LHCN-M2 (cell line): ENCODE measurements at places on chromosomes 6 and 20. TPM values are rescaled to one million over a fixed set of nuclear protein-coding genes. Genes with fewer than 3 reads are reported as not detected.
A peak's percentile ranks its signal among the peaks of the same experiment; 100 is the strongest.

GRCh38 chr6:128638817-128639216 is 118.4 kb upstream of the PTPRK start:
- no peak for DNase-seq

The SOX18 gene
- not detected in 2 replicates for total RNA-seq

DNA sequence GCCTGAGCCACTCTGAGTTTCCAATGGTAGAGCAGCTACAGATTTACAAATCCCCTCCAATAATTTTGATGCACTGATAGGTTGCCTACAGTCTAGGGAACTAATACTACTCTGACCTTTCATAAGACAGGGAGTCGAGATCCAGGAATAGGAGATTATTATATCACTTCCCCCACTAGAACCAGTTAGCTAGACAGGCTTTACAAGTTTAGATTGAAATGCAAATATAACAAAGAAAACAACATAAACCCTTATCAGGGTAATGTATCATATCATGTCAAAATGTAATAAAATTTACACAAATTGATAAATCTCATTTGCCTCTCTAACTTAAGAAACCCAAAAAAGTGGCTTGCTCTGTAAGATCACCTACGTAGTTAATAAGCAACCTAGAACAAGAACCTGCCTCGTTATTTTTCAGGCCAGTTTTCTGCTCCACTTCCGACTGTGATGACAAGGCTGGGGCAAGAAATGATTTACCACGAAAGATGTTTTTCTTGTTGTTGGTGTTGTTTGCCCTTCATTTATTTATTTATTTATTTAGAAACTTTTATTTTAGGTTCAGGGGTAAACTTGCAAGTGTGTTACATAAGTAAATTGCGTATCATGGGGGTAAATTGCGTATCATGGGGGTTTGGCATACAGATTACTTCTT is 504.2 kb upstream of the ID4 start:
- DNase-seq, result no peak

- DNase-seq, result no peak
Observed at GRCh38 chr6:13500915-13501314, 13.5 kb upstream of the GFOD1 start.

GRCh38 chr6:56853541-56853940 is 101.4 kb upstream of the BEND6 start:
- DNase-seq, result no peak

GRCh38 chr20:1894951-1895673 is at the start of gene SIRPA:
Gene SIRPA, plus strand, starts transcription at chr20:1895407. Its CDS starts 41 bp downstream, at chr20:1895448.
- DNase-seq, result peak; percentile 59

- no peak for DNase-seq
Observed at GRCh38 chr20:50193836-50194421, 3.3 kb downstream of the CEBPB start.

DNA sequence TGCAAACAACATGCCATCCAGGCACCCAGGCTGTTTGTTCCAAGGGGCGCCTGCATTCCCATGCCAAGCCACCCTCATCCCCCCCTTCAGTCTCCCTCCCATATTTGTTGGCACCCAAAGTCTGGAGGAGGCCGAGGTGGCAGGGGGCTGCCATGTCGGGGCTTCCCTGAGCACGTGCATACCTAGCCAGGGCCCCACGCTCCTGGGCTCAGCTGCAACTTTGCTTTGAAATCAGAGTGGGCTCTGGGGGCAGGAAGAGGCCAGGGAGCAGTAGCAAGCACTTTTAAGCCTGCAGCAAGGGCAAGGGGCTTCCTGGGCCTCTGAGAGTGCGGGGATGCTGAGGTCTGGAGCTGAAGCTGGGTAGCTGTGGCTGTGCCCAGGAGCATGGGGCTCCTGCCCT is 655.9 kb upstream of the EYS start:
- no peak for DNase-seq

DNA sequence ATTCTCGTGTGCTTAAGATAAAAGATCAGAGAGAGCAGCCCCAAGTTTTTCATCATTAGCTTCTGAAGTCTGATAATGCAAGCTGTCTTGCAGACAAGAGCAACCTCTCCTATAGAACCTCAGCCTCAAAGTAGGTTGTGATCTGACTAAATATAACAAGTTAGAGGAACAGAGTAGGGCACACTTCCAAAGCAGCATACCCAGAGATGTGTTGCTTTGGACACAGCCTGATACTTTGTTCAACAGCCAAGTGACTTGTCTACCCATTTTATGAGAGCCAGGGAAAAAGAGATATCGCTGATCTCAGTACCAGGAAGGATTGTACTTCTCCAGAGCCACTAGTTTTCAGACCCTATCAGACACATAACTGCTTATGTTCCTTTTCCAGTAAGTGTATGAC is 44.2 kb upstream of the OPRM1 start:
- DNase-seq, result no peak
